ENCODE measurements at places on chromosomes 5 and 9.
A peak's percentile ranks its signal among the peaks of the same experiment; 100 is the strongest.

DNA sequence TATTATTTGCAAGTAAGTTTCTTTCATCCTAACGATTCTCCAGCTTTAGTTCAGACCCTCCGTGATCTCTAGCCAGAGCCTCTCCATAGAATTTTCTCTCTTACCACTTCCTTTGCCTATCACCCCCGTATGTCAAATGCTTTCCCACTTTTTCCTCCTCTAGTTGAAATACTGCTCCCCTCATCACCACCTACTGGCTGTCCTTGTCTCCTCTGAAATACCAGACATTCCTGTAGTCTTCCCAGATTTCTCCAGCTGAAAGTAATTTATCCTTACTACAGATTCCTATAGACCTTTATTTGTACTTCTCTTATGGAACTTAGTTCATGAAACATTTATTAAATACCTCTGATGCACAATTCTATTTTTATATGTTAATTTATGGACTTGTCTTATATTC, 36.0 kb upstream of the GLIPR2 start:
- no peak for DNase-seq

DNA sequence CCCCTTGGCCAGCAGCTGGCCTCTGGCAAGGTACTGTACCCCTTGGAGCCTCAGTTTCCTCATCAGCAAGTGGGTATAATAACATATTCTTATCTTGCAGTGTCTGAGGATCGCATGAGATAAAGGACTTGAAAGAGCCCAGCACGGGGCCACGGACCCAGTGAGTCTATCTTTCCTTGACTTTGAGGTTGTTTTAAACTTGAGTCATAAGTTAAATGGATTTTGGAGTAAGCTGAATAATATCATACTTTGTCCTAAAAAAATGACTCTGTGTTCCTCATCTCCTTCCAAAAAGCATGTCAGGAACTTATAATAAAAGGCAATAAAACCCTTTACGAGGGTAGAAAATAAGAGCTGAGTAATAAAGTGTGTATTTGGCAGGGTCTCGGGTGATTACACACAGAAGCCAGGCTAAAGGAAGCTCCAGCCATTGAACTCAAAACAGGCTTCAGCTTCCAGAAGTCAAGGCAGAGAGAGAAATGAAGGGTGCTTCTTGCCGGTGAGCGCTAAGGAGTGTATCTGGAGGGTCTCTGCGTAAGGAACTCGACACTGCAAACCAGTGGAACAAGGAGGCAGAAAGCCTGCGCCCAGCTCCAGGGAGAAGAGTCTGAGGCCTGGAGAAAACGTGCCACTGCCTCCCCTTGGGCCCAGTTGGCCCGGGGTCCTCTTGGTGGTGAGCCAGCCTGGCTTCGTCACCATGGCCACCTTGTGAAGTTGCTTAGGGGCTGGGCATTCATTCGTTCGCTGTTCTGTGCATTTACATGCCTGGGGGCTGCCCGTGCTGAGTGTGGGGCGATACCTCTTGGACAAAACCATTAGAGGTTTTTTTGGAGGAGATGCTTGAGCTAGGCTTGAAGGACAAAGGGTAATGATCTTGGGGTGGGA, 72.4 kb upstream of the PHYKPL start:
- peak; percentile 40 for DNase-seq

DNA sequence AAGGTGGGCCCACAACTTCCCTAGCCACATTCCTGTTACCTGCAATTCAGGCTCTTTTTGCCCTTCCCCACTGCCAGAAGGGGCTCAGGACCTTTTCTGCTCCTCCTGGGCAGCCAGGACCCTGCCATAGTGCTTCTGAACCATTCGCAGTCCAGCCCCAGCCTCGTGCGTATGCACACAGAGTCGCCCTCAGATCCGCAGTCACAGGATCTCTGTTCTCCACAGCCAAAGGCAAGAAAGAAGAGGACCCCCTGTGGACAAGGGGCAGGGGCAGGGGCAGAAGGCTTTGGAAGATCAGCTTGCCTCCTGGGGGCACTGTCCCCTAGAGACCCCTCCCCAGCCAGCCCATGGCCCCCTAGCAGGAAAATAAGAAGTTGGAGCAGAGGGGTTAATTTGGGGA, 82.8 kb downstream of the PCDH1 start:
- DNase-seq: no peak

- DNase-seq: no peak
These were observed 3.7 kb downstream of the PRDM6 start for GRCh38 chr5:123092696-123093095.

- DNase-seq: no peak
These were observed at the start of gene FOXD1 for GRCh38 chr5:73448463-73449136. TSS of gene FOXD1 (minus strand) at chr5:73448777. CDS start at chr5:73448362, 415 bp downstream.

GRCh38 chr5:18802336-18802735, 1168.1 kb downstream of the TAF11L14 start:
- no peak for DNase-seq

DNA sequence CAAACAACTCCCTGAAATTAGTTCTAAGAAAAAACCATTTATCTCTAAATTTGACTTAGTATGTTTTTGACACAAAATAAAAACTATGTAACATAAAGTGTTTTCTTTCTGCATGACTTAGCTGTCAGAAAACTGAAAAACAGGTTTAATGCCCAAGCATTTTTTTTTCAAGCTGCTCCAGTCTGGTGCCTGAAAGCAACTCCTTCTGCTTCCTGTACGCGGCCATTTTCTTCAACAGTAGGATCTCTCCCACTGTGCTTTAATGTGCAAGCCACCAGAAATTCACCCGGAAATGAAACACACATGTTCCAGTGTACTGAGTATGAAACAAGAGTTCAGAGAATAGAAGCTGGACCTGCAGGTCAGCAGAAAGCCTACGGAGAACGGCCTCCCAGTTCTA, 161.2 kb downstream of the MED27 start:
- no peak for DNase-seq

GRCh38 chr5:102532123-102532522, 33.3 kb upstream of the SLCO6A1 start:
- no peak for DNase-seq

GRCh38 chr9:127458921-127459320, 7.6 kb downstream of the LRSAM1 start:
- DNase-seq: no peak

DNA sequence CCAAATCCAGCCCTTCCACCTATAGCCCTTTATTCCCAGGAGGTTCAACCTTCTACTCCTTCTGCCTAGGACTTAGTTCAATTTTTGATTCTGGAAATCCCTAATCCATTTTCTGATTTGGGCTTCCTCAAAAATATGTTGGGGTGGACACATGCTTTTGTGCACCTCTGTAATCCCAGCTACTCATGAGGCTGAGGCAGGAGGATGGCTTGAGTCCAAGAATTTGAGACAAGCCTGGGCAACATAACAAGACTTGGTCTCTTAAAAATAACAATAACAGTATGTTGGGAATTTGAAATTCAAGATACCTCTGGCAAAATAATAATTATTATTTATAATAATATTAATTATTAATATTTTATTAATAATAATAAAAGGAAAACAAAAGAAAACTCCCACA, 188.7 kb upstream of the TLE4 start:
- no peak for DNase-seq

- no peak for DNase-seq
These were observed 23.1 kb upstream of the SPTLC1 start for GRCh38 chr9:92138157-92138959.

DNA sequence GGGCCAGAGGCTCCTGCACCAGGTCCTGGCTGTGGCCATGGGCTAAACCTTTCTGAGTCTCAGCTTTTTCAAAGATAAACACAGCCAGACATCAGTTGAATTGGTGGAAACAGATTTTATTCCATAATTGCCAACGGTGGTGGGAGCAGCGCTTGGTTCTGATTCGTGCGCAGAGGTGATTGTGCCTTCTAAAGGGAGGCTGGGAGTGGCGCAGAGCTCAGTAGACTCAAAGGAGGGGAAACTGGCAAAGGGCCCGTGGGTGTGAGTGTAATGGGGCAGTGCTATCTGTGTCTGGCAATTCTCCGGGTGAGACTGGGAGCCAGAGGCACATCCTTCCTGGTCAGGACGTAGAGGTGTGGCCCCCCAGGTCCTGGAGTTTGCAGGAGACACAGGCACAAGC, 169.4 kb upstream of the PPP1R26 start:
- no peak for DNase-seq

DNA sequence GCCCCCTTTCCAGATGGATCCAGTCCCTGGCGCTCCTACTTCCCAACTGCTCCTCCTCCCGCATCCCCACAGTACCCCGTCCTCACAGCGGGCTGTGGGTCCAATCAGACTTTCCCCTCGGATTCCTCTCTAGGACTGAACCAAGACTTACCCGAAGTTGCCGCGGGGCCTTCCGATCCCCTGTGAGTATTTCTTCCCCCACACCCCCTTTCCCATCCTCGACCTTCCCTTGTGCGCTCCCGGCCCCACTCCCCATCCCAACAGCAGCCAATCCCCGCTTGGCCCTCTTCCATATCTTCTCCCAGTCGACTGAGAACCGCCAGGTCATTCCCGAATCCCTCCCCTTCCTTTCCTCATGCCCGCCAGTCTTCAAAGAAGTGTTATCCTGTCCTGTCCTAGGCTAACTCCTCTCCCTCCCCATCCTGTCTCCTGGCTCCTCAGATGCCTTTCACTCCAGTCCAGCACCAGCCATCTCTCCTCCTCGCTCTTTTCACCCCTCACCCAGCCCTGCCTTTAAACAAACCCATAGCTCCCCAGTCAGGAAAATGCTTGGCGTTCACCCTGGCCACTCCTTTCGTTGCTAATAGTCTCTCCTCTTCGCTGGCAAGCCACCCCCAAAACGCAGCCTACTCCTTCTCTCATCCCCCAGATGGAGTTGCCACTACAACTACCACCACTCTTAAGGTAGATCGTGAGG, 646 bp downstream of the SWI5 start:
- DNase-seq: peak; percentile 36

DNA sequence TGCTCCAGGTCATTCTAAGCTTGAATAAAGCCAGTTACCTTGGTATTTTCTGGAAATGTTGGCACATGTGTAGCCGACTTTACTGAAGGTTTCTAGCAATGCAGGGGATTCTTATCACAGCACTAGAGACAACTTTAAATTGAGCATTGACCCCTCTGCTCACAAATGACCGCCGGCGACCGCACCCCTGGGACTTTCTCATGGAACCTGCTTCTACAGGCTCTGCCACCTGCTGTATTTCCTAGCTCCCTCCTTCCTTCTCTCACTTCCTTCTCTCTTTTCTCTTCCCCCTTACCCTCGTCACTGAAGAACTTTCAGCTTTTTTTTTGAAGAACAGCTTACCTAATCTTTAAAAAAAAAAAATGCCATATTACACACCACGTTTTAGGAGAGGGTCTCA, 30.9 kb upstream of the DAB2 start:
- DNase-seq: no peak

DNA sequence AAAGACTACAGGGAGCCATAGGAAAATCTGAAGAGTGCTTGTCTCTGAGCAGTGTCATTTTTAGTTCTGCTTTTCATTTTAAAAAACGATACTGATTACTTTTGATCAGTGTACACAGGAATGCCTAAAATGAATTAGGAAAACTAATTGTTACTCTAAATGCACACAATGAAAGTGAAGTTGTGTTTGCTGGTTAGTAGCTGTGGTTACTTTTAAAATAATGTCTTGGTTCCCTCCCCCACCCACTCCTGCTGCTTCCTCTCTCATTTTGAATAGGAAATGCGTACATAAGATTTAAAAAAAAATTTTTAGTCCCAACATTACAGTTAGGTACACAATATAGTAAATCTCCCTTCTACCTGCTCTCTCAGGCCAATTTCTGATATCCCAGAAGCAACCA, 47.5 kb upstream of the PLPP1 start:
- no peak for DNase-seq

DNA sequence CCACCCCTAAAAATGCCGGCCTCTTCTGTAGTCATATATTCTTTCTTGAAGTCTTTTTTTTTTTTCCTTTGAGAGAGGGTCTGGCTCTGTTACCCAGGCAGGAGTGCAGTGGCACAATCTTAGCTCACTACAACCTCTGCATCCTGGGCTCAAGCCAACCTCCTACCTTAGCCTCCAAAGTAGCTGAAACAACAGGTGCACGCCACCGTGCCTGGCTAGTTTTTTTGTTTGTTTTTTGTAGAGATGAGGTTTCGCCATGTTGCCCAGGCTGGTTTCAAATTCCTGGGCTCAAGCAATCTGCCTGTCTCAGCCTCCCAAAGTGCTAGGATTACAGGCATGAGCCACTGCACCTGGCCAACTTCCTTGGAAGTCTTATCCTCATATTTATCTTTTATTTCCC, 19.1 kb downstream of the SREK1IP1 start:
- no peak for DNase-seq

DNA sequence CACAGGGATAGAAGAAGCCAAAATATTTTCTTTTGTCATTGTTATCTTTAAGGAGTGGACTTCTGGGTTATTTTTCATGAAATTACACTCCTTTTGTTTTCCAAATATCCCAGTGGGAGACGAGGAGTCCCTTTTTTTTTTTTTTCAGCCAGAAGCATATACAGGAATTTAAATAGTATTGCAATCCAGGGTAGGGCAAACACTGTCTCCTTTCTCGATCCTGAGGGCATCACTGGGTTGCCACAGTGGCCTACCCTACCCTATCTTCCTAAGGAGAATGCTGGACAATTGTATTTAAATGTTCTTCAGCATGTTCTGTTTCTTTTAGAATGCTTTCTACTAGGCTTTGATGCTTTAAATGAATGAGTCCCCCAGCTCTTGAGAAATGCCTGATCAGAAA, 47.9 kb downstream of the LRRC70 start:
- DNase-seq: no peak

- no peak for DNase-seq
These were observed 50.7 kb downstream of the CNTLN start for GRCh38 chr9:17185481-17186029.
